ENCODE measurements at places on chromosomes 4 and X. TPM values are rescaled to one million over a fixed set of nuclear protein-coding genes. Genes with fewer than 3 reads are reported as not detected.

- DNase-seq = no peak
These were observed 1.0 kb upstream of the RNF150 start for GRCh38 chr4:141133999-141134995.

GRCh38 chrX:78957049-78957767, 12.0 kb downstream of the P2RY10 start:
- DNase-seq = no peak

DNA sequence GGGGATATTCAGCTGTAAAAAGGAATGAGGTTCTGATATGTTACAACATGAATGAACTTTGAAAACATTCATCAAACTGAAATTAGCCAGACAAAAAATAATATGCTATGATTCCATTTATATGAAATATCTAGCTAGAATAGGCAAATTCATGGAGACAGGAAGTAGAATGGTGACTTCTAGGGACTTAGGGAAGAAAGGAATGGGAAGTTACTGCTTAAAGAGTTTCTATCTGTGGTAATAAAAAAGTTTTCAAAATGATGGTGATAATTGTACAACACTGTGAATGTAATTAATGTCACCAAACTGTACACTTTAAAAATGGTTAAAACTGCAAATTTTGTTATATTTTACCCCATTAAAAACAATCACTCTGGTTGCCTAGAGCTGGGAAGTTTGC, 30.2 kb downstream of the SMIM14 start:
- no peak for DNase-seq

DNA sequence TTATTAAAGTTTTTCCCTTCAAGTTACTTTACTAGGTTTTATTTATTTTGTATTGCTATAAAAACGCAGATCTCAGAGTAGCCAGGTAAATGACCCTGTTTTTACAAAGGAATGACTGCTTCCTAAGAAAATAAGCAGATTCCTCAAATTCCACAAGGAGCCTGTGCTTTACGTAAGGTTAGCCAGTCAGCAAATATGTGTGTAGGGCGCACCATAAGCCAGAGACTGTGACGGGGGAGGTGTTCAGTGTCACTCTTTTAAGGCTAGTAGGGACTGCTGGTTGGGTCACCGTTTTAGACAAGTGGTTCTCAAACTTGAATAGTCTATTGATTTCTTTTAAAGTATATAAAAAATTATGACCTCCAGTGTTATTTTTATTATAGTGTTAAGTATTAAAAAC, 119.9 kb downstream of the ANK2 start:
- no peak for DNase-seq

- DNase-seq = no peak
These were observed 25.6 kb downstream of the KDM6A start for GRCh38 chrX:44898411-44899221.

DNA sequence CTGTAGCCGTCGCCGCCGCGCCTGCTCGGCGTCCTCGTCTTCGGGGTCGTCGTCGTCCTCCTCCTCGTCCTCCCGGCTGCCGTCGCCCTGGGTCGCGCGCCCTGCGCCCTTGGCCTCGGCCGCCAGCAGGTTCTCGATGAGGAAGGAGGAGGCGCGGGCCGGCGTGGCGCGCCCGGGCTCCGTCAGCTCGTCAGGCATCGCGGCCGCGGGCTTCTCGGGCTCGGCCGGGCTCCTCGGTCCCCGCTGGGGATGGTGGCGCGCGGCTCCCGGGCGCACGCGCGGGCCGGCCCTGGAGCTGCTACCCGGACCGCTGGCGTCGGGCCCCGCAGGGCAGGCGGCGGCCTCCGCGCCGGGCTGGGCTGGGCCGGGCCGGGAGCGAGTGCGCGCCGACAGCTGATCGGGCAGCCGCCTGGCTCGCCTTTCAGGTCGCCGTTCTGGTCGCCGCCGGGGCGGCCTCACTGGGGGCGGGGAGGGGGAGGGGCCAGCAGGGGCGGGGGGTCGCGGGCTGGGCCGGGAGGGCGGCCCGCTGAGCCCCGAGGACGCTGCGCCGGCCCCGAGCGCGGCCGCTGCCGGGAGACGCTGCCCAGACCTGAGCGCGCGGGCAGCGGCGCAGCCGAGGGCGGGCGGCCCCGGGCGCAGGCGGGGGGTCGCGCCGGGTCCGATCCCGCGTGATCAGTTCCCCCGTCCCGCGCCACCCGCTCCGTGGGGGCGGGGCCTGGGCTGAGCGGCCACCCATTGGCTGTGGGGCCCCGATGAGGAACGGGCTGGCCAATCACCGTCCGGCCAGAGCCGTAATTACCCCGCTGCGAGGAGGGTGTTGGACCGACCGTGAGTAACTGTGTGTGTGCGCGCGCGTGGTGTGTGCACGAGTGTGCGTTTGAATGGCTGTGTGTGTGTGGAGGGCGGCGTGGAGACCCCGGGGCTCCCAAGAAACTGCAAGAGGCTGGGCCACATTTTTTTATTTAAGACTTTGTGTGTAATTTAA, at the start of gene HMX1:
Gene HMX1, minus strand, starts transcription at position 423 of the 985 bp plus-strand sequence. Its CDS starts 225 bp downstream, at position 198.
- DNase-seq = no peak

GRCh38 chr4:25401066-25401465, 24.0 kb downstream of the ANAPC4 start:
- DNase-seq = no peak

- no peak for DNase-seq
These were observed 302.3 kb upstream of the IGFBP7 start for GRCh38 chr4:57412259-57413054.

Gene CD38
- total RNA-seq = 6.2 TPM

Gene HSFX2
- total RNA-seq = not detected

Gene NXF2B
- total RNA-seq = not detected

Gene IL13RA2
- total RNA-seq = not detected

Gene MAGEC2
- not detected for total RNA-seq

Gene SPANXN4
- not detected for total RNA-seq

Gene INTU
- 0.16 TPM for total RNA-seq

All from CD8-positive, alpha-beta T cell (primary cell).